ENCODE measurements at places on chromosomes 7 and 10. TPM values are rescaled to one million over a fixed set of nuclear protein-coding genes. Genes with fewer than 3 reads are reported as not detected.

DNA sequence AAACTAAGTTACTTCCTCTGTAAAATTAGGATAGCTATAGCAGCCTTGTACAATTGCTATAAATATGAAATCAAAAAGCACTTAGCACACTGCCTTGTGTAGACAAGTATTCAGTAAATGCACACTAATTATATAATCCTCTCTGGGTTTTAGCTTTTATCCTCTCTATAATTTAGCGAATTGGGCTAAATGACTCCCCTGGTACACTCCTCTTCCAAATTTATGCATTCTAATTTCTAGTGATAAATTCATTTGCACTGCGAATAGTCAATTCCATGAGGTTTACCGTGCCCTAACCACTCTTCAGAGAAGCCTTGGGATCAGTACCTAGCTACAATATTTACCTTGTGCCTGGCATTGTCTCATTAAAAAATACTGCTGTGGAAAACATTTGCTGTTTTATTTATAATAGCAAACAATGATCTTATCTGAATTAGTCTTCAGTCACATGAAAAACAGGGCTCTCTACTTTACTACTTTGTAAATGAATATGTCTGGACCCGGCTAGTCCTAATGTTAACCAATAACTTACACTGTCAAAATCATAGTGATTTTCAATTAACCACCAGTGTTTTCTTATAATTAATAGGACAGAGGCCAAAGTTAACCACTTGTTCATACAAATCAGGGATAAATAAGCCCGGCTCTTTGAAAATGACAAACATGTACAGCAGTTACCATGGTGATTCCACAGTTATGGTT is 577.9 kb downstream of the IPMK start:
- no peak overlapping the region for H3K27ac ChIP-seq
- H3K4me3 ChIP-seq = no peak overlapping the region
- H3K4me1 ChIP-seq = no peaks in the 10 kb centered on the region
- no peaks in the 10 kb centered on the region for H3K27me3 ChIP-seq
- DNase-seq = no peak

GRCh38 chr10:794382-794956 is 105.0 kb upstream of the DIP2C start:
- H3K4me3 ChIP-seq = no peak overlapping the region
- no peak overlapping the region for H3K27ac ChIP-seq
- DNase-seq = no peak

DNA sequence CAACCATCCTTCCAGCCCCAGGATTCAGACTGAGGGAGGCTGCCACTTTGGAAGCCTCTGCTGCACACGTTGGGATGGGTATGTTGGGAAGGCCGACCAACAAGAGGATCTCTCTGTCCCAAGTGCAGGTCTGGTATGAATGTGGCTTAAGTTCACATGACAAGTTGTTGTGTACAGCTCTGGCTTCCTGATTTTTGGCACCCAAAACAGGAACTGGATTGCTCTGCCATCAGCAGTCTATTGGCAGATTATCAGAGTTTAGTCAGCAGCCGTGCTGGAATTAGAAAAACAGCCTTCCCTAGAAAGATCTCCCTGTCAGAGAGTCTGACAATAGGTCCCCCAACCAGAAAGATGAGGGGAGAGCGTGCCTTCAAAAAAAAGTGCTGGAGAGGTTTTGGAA is 66.9 kb downstream of the GOLGA7B start:
- H3K4me3 ChIP-seq = no peak overlapping the region
- no peaks in the 10 kb centered on the region for H3K4me1 ChIP-seq
- no peak overlapping the region for H3K27ac ChIP-seq
- DNase-seq = no peak

DNA sequence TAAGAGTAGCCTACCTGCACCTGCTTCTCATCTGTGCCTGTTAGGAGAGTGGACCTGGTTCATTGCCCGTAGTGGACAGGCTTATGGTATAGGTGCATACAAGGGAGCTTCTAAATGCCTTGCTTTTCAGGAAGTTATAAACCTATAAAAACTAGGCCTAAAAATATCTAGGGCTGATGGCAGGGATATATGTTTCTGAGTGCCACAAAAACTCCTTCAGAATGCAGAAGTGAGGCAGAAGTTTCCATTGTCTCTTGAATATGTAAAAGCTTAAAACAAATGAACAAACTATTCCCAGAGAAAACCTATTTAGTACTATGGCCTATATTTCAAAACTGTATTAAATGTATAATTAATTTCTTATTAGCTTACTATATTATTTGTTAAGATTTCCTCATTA is 91.8 kb downstream of the RNLS start:
- no peaks in the 10 kb centered on the region for H3K4me1 ChIP-seq
- H3K4me3 ChIP-seq = no peak overlapping the region
- no peak overlapping the region for H3K27ac ChIP-seq
- no peaks in the 10 kb centered on the region for H3K27me3 ChIP-seq
- no peaks in the 10 kb centered on the region for H3K36me3 ChIP-seq
- DNase-seq = no peak

The SNCG gene
- total RNA-seq = not detected

Data from CD8-positive, alpha-beta memory T cell (primary cell).